Activated naive CD8-positive, alpha-beta T cell treated with anti-CD3 and anti-CD28 coated beads, Interleukin-2, amount 10 ng/mL, durations not matched to agents 7 days and 5 days (primary cell): ENCODE measurements at places on chromosomes 5 and 9. TPM values are rescaled to one million over a fixed set of nuclear protein-coding genes. Genes with fewer than 3 reads are reported as not detected.
A peak's percentile ranks its signal among the peaks of the same experiment; 100 is the strongest.

The PCDHGA7 gene
- total RNA-seq = 0.26 TPM

The NMUR2 gene
- total RNA-seq = not detected

The PIP5K1B gene
- total RNA-seq = not detected

The ABO gene
- not detected for total RNA-seq

The TAF1L gene
- total RNA-seq = 0.06 TPM

The C9orf153 gene
- total RNA-seq = 0.34 TPM

The GLE1 gene
- 39.3 TPM for total RNA-seq

The MORN5 gene
- total RNA-seq = not detected

The ADGRV1 gene
- total RNA-seq = 0.06 TPM

The IARS1 gene
- total RNA-seq = 120 TPM

The PRKACG gene
- not detected for total RNA-seq

- no peaks in the 10 kb centered on the region for H3K4me1 ChIP-seq
- DNase-seq = no peak
- H3K27ac ChIP-seq = no peak overlapping the region
- no peak overlapping the region for H3K4me3 ChIP-seq
- H3K27me3 ChIP-seq = no peaks in the 10 kb centered on the region
- H3K36me3 ChIP-seq = peaks cover 9% of the 10 kb centered on the region
Measured at GRCh38 chr9:132609184-132609583, 26.8 kb downstream of the BARHL1 start.

GRCh38 chr5:80216753-80217596 lies 38.9 kb downstream of the SERINC5 start:
- H3K27me3 ChIP-seq = no peaks in the 10 kb centered on the region
- peak overlapping the region; percentile 89 for H3K27ac ChIP-seq
- H3K4me3 ChIP-seq = peak overlapping the region; percentile 88
- peak; percentile 56 for DNase-seq
- H3K4me1 ChIP-seq = peaks cover 73% of the 10 kb centered on the region

DNA sequence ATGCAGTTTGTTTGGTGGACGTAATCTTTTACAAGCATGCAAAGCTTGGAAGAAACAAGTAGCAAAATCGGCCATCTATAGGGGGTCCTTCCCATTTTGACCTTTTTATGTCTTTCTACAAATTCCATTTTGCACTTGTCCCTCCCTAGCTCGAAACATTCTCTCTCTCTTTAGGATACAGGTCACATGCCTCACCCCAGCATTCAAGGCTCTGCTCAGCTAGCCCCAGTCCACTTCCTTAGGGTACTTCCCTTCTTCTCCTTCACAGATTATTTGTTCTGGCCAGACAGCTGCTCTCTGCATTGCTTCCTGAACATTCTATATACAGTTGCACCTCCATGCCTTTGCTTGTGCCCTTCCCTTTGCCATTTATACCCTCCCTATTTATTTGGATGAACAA lies 31.7 kb upstream of the TRIM14 start:
- no peak overlapping the region for H3K4me3 ChIP-seq
- H3K36me3 ChIP-seq = peaks cover under 1% of the 10 kb centered on the region
- H3K27me3 ChIP-seq = no peaks in the 10 kb centered on the region
- H3K4me1 ChIP-seq = peaks cover 3% of the 10 kb centered on the region

- DNase-seq = no peak
- peaks cover 10% of the 10 kb centered on the region for H3K36me3 ChIP-seq
- no peak overlapping the region for H3K4me3 ChIP-seq
- H3K27ac ChIP-seq = no peak overlapping the region
- no peaks in the 10 kb centered on the region for H3K27me3 ChIP-seq
- peaks cover 8% of the 10 kb centered on the region for H3K4me1 ChIP-seq
Measured at GRCh38 chr5:149759563-149759962, 29.5 kb downstream of the PPARGC1B start.

GRCh38 chr9:36866840-36867239 lies 167.2 kb downstream of the PAX5 start:
- DNase-seq = no peak
- H3K27ac ChIP-seq = no peak overlapping the region
- no peaks in the 10 kb centered on the region for H3K4me1 ChIP-seq
- no peak overlapping the region for H3K4me3 ChIP-seq

- H3K27ac ChIP-seq = no peak overlapping the region
- H3K4me1 ChIP-seq = no peaks in the 10 kb centered on the region
- no peaks in the 10 kb centered on the region for H3K36me3 ChIP-seq
- no peaks in the 10 kb centered on the region for H3K27me3 ChIP-seq
Measured at GRCh38 chr5:84274585-84275468, 109.9 kb downstream of the EDIL3 start.

- H3K27ac ChIP-seq = no peak overlapping the region
- no peak for DNase-seq
Measured at GRCh38 chr5:2758632-2759031, 7.2 kb upstream of the IRX2 start.

- no peak for DNase-seq
- H3K36me3 ChIP-seq = no peaks in the 10 kb centered on the region
- no peak overlapping the region for H3K4me3 ChIP-seq
- no peak overlapping the region for H3K27ac ChIP-seq
- H3K27me3 ChIP-seq = peaks cover 42% of the 10 kb centered on the region
Measured at GRCh38 chr5:90562341-90562740, 3.7 kb downstream of the ADGRV1 start.

DNA sequence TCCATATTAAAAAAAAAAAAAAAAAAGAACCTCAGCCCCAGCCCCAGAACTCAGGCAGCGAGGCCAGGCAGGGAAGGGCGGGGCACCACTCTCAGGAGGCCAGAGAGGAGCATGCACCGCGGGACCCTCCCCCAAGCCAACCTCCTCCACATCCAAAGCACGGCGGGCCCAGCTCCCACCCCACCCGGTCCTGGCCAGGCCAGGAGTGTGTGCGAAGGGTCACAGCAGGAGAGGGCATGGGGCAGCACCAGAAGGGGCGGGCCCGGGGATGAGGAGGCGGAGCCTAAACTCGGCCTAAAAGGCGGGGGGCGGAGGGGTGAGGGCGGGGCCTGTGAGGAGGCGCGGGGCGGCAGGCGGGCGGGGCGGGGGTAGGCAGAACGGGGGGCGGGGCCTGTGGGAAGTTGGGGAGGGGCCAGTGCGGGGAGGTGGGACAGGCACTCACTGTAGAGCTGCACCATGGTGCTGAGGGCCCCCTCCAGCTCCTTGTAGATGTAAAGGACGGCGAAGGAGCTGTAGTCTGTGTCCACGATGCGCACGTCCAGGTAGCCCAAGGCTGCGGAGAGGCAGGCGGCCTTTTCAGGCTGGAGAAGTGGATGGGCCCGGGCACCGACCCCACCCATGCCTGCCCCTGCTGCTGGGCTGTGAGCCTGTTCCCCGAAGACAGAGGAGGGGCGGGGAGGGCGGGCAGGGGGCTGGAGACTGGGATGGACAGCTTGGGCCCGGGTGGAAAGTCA lies 1.2 kb downstream of the LCN15 start:
- DNase-seq = peak; percentile 37
- no peaks in the 10 kb centered on the region for H3K36me3 ChIP-seq
- no peak overlapping the region for H3K4me3 ChIP-seq
- no peak overlapping the region for H3K27ac ChIP-seq

GRCh38 chr5:160245506-160246086 lies 16.3 kb downstream of the FABP6 start:
- H3K4me1 ChIP-seq = no peaks in the 10 kb centered on the region
- no peak overlapping the region for H3K4me3 ChIP-seq
- H3K27me3 ChIP-seq = no peaks in the 10 kb centered on the region
- H3K27ac ChIP-seq = no peak overlapping the region

GRCh38 chr5:156378159-156378558 lies 51.2 kb downstream of the SGCD start:
- H3K36me3 ChIP-seq = no peaks in the 10 kb centered on the region
- no peak overlapping the region for H3K27ac ChIP-seq
- no peaks in the 10 kb centered on the region for H3K4me1 ChIP-seq
- peaks cover 11% of the 10 kb centered on the region for H3K27me3 ChIP-seq
- no peak for DNase-seq

DNA sequence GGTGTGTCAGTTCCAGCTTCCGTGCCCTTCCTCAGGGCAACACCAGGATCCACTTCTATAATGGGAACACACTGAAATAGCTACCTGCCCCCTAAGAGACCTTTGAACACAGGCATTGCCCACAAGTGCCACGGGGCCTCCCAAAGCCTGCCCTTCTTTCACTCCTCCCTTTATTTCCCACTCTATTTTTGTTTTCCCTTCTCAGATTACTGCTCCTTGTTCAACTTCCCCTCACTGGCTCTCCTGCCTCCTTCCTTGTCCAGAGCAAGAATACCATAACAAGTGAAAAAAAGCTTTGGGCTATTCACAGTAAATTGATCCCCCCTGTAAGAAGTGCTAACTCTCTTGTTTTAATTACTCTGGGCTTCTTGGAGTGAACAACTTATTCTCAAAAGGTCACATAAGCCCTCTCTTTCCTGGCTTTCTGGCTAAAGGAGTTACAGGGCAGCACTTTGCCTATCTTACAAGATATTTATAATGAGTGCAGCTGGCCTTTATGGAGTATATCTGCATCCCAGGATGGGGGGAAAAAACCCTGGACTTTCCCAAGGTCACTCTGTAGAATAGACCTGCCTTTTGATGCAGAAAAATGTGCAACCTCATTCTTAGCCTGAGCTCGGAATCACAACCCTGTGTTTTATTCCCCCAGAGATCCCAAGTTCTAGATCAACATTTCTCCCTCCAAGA lies 11.3 kb downstream of the CTXN3 start:
- no peak overlapping the region for H3K4me3 ChIP-seq
- H3K27ac ChIP-seq = no peak overlapping the region
- H3K36me3 ChIP-seq = no peaks in the 10 kb centered on the region

DNA sequence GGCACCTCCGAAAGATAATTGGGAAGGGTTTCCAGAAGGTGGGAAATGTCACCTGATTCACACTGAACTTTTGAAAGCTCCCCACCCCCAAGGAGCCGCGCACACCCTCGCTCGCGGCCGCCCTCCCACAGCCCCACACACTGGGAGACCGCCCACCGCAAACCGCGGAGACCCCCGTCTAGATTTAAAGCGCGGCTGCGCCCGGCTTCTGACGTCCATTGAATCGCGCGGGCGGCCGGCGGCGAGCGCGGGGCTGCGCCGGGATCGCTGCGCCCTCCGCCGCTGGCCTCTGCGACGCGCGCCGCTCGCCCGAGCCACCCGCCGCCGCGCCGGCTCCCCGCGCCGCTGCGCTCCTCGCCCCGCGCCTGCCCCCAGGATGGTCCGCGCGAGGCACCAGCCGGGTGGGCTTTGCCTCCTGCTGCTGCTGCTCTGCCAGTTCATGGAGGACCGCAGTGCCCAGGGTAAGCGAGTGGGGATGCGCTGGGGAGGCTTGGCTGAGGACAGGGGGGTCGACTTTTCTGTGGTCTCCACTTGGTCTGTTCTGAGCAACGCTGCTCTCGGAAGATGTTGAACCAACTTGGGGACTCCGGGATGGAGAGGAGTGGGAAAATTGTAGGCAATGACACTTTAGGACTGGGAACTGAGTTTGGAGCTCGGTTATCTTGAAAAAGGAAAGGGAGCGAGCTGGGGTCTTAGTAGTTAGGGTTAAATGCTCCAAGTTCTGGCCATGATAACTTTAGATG lies at the start of gene FST:
TSS of gene FST (plus strand) at position 214 of the 743 bp plus-strand sequence. CDS start at position 377, 163 bp downstream.
- H3K27me3 ChIP-seq = peaks cover 68% of the 10 kb centered on the region
- no peak within 1 kb of the TSS for H3K27ac ChIP-seq
- no peaks in the 10 kb centered on the region for H3K36me3 ChIP-seq
- peaks cover 21% of the 10 kb centered on the region for H3K4me1 ChIP-seq
- peak within 1 kb of the TSS; percentile 88 for H3K4me3 ChIP-seq

- no peaks in the 10 kb centered on the region for H3K36me3 ChIP-seq
- peaks cover 8% of the 10 kb centered on the region for H3K4me1 ChIP-seq
- DNase-seq = peak; percentile 65
- no peak overlapping the region for H3K4me3 ChIP-seq
- peaks cover 9% of the 10 kb centered on the region for H3K27me3 ChIP-seq
Measured at GRCh38 chr9:133726401-133727276, 11.5 kb downstream of the SARDH start.

GRCh38 chr5:135750506-135750905 lies 84.0 kb upstream of the SLC25A48 start:
- DNase-seq = no peak
- H3K27me3 ChIP-seq = no peaks in the 10 kb centered on the region
- H3K36me3 ChIP-seq = no peaks in the 10 kb centered on the region
- H3K27ac ChIP-seq = no peak overlapping the region

GRCh38 chr5:110159202-110159601 lies 469.5 kb downstream of the MAN2A1 start:
- no peaks in the 10 kb centered on the region for H3K4me1 ChIP-seq
- H3K4me3 ChIP-seq = no peak overlapping the region
- no peak for DNase-seq
- no peaks in the 10 kb centered on the region for H3K27me3 ChIP-seq

DNA sequence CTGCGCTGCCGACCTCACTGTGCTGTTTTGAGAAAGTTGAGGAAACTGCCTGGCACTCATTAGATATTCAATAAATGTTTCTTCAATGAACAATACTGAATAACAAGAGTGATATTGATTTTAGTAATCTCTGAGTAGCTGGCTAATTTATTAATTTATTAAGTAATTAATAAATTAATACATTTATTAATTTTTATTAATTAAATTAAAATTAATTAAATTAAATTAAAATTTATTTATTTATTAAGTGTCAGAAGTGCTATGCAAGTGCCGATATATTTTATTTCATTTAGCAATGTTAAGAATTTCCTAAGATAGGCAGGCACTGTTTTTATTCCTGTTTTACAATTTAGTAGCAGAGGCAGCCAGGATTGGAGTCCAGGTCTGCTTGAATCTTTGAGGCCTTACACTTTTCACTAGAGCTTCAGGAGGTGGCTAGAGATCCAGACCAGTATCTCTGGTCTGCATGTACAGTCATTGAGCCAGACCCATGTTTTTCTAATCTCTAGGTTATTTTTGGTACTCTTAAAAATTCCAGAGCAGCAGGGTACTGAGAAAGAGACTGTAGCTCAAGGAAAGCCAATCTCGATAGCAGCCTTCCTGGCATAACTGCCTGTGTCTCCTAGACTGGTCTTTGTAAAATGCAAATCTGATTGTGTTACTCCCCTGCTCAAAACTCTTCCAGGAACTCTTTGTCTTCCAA lies 109.2 kb downstream of the ARHGEF28 start:
- peaks cover 18% of the 10 kb centered on the region for H3K27me3 ChIP-seq
- no peak overlapping the region for H3K27ac ChIP-seq
- H3K4me1 ChIP-seq = no peaks in the 10 kb centered on the region
- no peaks in the 10 kb centered on the region for H3K36me3 ChIP-seq
- no peak overlapping the region for H3K4me3 ChIP-seq

- no peak overlapping the region for H3K4me3 ChIP-seq
- H3K27ac ChIP-seq = no peak overlapping the region
- no peaks in the 10 kb centered on the region for H3K27me3 ChIP-seq
- H3K4me1 ChIP-seq = peaks cover 2% of the 10 kb centered on the region
Measured at GRCh38 chr9:33908749-33909148, 91.8 kb downstream of the UBE2R2 start.

- H3K4me1 ChIP-seq = no peaks in the 10 kb centered on the region
- H3K27me3 ChIP-seq = no peaks in the 10 kb centered on the region
- no peaks in the 10 kb centered on the region for H3K36me3 ChIP-seq
- no peak for DNase-seq
Measured at GRCh38 chr9:15834541-15834940, 281.7 kb downstream of the CCDC171 start.

GRCh38 chr5:175059687-175060211 lies 335.4 kb downstream of the MSX2 start:
- H3K4me1 ChIP-seq = peaks cover 5% of the 10 kb centered on the region
- H3K4me3 ChIP-seq = peak overlapping the region; percentile 83
- H3K36me3 ChIP-seq = no peaks in the 10 kb centered on the region
- peak overlapping the region; percentile 47 for H3K27ac ChIP-seq

GRCh38 chr9:116269250-116269649 lies 115.7 kb downstream of the PAPPA start:
- H3K27me3 ChIP-seq = no peaks in the 10 kb centered on the region
- no peaks in the 10 kb centered on the region for H3K36me3 ChIP-seq
- H3K4me1 ChIP-seq = no peaks in the 10 kb centered on the region
- no peak for DNase-seq
